ENCODE measurements at places on chromosomes 5 and 9.

DNA sequence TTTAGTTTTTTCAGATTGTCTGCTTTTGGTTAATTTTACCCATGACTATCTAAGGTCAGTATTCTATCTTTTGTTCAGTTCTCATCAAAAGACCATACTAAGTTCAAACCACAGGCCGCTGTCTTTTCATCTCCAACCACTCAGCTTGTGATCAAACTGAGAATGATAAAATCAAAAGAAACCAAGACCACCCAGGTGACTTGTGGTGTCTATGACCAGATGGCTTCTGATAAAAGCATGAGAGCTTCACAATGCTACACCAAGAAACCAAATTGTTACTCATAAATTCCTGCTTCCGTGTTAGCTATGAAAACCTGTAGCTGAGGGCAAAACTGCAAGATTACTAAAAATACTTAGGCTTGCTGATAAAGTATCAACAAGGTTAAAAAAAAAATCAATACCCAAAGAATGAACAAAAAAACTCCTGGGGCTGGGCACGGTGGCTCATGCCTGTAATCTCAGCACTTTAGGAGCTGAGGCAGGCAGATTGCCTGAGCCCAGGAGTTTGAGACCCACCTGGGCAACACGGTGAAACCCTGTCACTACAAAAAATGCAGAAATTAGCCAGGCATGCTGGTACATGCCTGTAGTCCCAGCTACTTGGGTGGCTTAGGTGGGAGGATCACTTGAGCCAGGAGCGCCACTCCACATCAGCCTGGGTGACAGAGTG, 25.8 kb upstream of the GPX8 start:
- no peak for DNase-seq

DNA sequence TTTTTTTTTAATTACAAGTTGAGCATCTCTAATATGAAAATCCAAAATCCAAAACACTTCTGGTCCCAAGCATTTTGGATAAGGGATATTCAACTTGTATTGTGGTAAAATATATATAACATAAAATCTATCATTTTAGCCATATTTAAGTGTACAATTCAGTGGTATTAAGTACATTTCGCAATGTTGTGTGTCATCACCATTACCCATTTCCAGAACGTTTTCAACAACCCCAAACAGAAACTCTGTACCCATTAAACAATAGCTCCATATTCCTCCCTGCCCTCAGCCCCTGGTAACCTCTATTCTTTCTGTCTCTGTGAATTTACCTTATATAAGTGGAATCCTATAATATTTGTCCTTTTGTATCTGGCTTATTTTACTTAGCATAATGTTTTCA, 24.9 kb downstream of the TICAM2 start:
- no peak for DNase-seq

DNA sequence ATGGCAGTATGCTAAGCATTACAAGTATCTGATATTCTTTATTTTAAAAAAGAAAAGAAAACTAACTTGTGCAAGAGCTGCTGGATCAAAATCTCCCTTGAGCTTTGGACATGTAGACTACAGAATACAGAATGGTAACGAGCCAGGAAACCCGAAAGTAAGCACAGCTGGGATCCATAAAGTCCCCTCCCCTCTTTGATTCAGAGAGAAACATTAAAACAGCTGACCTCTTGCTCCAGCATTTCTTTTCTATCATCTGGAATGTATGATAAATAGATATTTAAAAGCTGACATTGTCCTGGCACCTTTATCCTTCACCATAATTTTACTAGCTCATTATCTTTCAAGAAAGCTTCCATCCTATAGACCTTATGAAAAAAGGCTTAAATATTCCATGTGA, 28.2 kb upstream of the LPAR1 start:
- DNase-seq: no peak

- no peak for DNase-seq
These were observed 65.1 kb downstream of the DAP start for GRCh38 chr5:10695759-10696543.

DNA sequence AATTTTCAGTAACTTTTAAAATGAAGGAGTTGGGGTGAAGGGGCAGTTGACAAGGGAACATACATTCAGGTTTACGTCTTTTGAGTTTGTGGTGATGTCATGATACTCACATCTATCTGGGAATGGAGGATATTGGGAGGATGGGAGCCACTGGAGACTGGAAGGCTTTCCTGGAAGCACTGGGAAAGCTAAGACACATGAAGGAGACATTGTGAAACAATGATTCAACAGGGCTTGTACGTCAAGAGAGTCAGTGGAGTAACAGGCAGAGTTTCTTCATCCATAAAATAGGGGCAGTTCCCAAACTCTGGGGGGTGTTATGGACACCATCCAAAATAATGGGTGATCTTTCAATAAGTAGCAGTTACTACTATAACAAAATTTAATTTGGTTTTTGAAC, 572.8 kb downstream of the CCDC171 start:
- no peak for DNase-seq

GRCh38 chr5:57858905-57859304, 376.3 kb upstream of the ACTBL2 start:
- DNase-seq: no peak

DNA sequence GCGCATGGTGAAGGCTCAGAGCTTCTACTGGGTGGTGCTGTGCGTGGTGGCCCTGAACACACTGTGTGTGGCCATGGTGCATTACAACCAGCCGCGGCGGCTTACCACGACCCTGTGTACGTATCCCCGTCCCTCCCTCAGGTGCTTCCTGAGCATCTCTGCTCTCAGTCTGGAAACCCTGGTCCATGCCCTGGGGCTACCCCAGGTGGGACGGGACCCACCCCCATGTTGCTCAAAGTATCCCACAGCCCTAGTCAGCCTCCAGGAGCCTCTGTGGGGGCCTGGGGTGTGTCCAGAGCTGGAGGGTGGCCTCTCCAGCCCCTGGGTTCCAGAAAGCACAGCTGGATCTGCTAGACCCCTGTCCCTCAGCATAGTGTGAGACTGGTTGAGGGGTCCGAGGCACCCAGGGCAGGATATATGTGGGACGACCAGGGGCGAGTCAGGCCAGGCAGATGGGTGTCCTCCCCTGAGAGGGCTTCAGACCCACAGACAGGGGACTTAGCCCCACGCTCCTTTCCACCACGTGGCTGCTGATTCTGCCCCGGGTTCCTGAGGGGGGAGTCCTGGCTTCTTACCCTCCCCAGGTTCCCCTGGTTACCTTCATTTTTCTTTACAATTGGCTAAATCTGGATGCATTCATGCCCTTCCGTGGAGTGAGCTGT, 94.0 kb downstream of the CACNA1B start:
- DNase-seq: peak; percentile 63

DNA sequence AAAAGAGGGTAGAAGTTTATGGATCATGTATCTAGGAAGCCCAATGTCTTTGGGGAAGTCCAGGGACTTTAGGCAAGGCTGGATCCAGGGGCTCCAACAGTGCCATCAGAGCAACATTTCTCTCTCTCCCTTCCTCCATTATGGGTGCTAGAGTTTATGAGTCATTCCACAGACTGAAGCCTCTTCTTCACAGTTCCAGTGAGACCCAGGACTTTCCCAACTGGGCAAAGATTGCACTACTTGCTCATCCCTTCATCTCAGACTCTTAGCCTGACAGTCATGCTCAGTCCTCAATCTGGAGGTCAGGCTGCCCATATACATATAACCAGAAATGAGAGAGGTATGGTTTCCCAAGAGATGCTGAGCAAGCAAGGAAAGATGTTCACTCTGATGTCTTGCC, 110.7 kb downstream of the FEM1C start:
- DNase-seq: no peak

- no peak for DNase-seq
These were observed 44.4 kb downstream of the DROSHA start for GRCh38 chr5:31487506-31487905.

DNA sequence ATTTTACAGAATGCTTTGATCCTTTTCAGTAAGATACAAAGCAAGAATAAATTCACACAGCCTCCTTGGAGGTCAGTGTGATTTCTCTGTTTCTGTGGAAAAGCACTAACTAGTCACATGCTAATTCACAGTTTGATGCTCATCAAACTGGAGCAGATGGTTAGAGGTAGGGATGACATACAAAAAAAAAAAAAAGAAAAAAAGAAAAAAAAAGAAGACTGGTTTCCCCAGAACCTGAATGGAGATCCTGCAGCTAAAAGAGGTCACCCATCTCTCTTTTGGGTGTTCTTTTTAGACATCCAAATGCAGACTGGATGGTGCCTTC, 123.7 kb upstream of the ANKRD55 start:
- no peak for DNase-seq

GRCh38 chr9:96781552-96781951, 3.7 kb upstream of the ZNF510 start:
- no peak for DNase-seq

GRCh38 chr5:100841358-100842076, 61.6 kb downstream of the ST8SIA4 start:
- no peak for DNase-seq

DNA sequence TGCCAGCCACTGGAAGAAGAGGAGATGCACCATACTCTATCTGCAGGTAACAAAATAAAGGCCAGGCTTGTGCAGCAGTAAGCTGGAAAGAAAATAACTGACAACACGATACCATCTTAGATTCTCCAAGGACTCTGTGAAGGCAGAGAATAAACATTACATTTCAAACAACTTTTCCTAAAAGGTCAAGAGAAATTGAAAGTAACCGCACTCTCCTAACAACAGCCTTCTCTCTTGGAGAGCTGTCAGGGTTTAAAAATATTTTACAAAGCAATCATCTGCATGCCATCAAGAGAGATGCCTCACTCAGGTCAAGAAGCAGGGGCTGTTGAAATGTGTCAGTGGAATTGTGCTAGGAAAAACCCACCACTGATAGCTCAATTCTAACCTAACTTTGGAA, 13.5 kb upstream of the TTLL11 start:
- no peak for DNase-seq

DNA sequence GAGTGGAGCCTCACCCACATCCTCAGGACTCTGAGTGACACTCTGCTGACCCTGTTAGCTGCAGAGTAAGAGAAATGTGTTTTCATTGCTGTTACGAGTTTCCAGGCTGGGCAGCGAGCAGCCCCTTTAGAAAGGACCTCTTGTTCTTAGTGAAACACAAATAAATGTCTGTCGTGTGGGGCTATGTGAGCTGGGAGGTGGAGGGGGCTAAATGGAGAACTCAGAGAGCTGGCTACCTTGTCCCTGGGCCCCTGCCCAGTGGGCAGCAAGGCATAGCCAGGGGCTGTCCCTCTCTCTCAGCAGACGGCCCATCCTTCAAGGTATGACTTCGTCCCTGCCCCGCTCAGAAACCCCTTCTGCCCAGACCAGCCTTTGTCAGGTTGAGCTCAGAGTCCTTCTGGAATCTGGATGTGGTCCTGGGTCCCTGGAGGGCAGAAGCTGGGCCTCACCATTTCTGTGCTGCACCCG, 10.2 kb downstream of the DCANP1 start:
- DNase-seq: peak; percentile 66

GRCh38 chr5:125214080-125214479, 467.6 kb upstream of the ZNF608 start:
- DNase-seq: no peak

DNA sequence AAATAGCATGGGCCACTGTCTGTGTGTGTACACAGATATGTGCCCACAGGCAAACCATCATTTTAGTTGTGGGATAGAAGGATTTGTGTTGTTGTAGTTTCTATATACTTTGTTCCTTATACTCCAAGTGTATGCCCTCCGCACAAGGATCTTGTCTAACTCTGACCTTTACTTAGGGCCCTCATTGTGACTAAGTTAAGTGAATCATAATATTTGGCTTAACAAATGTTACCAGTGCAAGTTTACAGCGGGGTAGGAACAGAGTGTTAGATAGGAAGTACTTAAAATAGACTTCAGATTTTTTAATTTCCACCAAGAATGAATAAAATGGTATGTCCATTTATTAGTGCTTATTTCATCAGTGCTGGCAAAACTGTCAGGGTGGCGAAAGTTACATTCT, 29.5 kb upstream of the CYFIP2 start:
- DNase-seq: no peak

- DNase-seq: no peak
These were observed 52.4 kb downstream of the FANCC start for GRCh38 chr9:95264954-95265615.

DNA sequence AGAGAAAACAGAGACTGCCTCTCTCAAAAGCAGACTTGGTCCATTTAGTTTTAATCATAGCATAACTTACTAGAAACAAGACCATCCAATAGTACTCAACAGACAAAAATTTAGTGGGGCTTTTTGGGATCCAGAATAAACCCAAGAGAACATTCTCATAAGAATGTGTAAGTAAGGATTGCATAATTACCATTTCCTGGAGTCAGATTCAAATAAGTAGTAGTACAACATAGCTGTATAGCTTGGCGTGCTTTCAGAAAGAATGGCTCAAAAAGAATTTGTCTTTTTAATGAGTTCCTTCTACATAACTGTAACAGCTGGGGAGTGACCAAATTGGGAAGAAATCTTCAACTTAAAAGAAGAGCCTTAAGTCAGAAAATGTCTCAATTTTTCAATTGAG, 145.4 kb downstream of the DENND1A start:
- no peak for DNase-seq

DNA sequence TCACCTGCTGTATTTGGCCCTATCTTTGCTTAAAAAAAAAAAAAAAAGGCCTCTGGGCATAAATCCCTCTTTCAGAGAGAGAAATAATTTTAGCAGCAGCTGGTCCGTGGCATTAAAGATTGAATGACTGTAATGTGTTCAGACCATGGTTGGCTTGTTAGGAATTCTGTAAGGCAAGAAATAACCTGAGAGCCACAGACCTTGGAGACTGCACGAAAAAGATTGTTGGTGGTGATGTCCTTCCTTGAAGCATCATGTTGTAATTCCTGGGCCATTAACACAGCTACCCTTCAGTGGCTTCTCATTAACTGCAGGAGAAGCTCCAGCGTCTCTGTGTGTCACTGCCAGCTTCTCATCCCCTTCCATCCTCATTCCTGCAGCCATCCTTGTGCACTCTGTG, 79.0 kb downstream of the SGCD start:
- DNase-seq: no peak

DNA sequence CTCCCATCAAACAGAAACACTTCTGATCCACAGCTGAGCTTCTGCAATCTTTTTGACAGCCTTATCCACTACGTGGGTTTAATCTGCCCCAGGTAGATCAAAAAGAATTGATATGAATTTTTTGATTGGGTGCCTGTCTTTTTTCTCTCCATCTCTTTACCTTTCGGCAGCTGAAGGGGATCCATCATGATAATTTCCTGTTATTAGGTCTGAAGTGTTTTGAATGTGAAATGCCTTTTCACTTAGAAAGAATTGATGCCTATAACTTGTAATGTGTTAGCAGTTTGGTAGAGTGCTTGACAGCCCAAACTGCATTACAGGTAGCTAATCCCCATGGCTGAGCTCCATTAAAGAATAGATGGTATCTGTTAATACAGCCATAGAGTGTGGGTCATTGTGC, 745.4 kb downstream of the TLR4 start:
- DNase-seq: no peak

- no peak for DNase-seq
These were observed 1.2 kb upstream of the SQSTM1 start for GRCh38 chr5:179819296-179820126.
